ENCODE measurements at places on chromosomes 3 and 15. TPM values are rescaled to one million over a fixed set of nuclear protein-coding genes. Genes with fewer than 3 reads are reported as not detected.

MEGF11 gene
- total RNA-seq: 0.03 TPM

RETNLB gene
- not detected for total RNA-seq

EIF2B5 gene
- total RNA-seq: 62.3 TPM

OIP5 gene
- total RNA-seq: 31.1 TPM

RTP3 gene
- not detected for total RNA-seq

NISCH gene
- total RNA-seq: 22.4 TPM

CIB1 gene
- total RNA-seq: 36.8 TPM

GCHFR gene
- total RNA-seq: 0.22 TPM

ISL2 gene
- total RNA-seq: 3.0 TPM

B3GNT5 gene
- 0.66 TPM for total RNA-seq

RAB6B gene
- 0.06 TPM for total RNA-seq

GPR87 gene
- 0.29 TPM for total RNA-seq

CPN2 gene
- not detected for total RNA-seq

CHRD gene
- total RNA-seq: 0.26 TPM

SPSB4 gene
- total RNA-seq: 0.05 TPM

BNC1 gene
- 10.5 TPM for total RNA-seq

ECE2 gene
- total RNA-seq: not detected

MYLK gene
- 213 TPM for total RNA-seq

LIPH gene
- not detected for total RNA-seq

Data from SJSA1 (cell line).